CD4-positive, alpha-beta T cell treated with Interleukin-1 beta for 1 hour (primary cell): ENCODE measurements at places on chromosomes 2 and 18.
A peak's percentile ranks its signal among the peaks of the same experiment; 100 is the strongest.

GRCh38 chr2:148876595-148877402, 1.8 kb downstream of the KIF5C start:
- peak; percentile 54 for DNase-seq

DNA sequence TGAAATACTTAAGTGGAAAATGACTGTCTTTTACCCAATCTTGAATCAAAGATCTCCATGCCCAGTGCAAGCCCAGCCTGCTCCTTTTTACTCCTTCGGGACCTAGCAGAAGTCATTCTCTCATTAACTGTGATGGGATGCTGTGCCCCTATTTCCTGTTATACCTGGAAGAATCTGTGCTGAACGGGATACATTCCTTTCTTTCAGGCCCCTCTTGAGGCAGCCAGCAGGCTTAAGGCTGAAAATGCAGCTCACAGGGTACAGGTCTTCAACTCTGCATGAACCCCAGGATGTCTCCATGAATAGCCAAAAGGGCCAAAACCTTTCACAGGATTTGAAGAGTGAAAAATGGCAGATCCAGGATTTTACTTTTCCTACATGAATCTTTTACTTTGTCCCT, 784.8 kb upstream of the KLHL29 start:
- no peak for DNase-seq

DNA sequence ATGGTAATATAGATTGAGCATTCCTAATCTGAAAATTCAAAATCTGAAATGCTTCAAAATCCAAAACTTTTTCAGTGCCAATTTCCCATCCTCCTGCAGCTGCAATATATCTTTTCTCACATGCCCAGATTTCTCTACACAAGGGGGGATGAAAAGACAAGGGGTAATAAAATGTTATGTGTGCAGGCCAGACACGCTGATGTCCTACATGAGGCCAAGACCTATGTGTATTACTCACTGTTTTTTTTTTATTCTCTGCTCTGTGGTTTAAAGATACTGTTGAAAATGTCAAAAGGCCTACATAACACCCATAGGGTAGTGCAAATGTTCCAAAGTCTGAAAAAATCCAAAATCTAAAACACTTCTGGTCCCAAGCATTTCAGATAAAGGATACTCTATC, 41.2 kb upstream of the CWC22 start:
- DNase-seq: no peak

DNA sequence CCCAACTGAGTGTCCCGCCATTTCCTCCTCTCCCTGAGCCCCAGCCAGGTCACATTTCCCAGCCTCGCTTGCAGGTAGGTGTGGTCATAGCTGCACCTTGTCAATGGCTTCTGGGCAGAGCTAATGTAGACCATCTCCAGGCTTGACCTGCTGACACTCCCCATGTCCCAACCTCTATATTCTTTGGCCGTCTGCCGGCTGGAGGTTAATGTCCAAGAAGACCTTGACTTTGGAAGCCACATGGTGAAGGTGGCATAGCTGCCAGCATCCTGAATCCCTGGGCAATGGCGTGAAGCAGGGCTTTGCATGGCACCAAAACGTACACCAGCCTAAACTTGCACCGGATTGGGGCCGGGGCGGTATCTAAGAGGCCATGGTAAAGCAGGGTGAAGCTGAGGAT, 88.3 kb downstream of the SPP2 start:
- DNase-seq: no peak

GRCh38 chr2:23689891-23690290, 237.0 kb downstream of the ATAD2B start:
- no peak for DNase-seq

- no peak for DNase-seq
Observed at GRCh38 chr18:55269622-55270021, 310.4 kb upstream of the CCDC68 start.

DNA sequence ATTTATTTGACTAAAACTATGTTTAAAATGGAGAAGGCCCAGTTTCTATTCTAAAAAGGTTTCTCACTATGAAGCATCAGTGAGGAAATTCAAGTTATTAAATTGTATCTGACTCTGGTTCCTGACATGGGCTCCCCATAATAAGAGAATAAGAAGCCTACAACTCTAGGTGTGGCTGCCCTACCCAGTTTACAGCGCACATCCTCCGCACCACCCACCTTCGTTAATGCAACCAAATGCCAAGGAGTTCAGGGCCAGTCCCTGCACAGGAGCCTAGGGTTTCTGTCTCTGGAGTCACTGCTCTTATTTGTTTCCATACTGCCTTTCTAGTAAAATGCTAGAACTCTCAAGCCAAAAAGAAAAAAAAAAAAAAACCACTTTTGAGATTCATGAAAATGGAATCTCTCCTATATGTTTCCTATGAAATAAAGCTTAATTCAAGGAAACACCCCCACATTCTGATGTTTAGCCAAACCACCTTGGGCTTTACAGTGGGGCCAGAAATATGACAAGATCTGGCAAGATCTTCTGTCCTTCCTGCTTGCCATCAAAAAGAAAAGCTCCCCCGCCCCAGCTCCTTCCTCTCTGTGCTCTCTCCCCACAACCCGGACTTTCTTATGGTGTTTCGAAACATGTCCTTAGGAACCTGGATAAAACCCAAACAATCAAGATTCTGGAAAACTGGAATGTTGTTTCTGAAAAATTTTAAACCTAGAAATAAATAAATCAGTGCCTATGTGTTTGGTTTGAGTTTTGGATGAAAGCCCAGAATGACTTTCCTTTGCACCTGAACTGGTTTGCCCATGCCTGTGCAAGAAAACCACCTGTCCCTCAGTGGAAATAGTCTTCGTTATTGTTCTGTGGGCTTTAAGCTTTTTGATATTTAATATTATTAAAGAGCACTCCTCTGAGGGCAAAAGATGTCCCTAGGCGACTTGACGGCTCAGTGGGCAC, 136.7 kb downstream of the SP3 start:
- DNase-seq: no peak

- no peak for DNase-seq
Observed at GRCh38 chr2:134532537-134532936, 186.3 kb downstream of the TMEM163 start.

DNA sequence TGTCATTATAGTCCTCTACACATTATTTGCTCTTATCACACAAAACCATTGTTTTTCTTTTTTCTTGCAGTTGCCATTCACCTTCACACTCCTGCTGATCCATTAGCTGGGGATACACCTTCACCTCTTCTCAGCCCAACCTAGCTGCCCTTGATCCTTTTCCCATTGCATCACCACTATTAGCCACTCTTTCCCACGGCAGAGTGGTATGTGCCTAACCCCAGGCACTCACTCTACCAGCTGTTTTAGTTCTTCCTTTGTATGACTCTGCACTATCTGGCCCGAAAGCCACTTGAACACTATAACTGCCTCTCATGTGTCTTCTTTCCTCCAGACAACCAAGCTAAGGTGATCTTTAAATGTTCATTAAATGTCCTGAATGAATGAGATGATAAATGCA, 145.4 kb upstream of the PIK3C3 start:
- DNase-seq: no peak

GRCh38 chr2:152682663-152683062, 34.6 kb downstream of the PRPF40A start:
- DNase-seq: no peak

GRCh38 chr18:51044928-51045585, 15.0 kb downstream of the SMAD4 start:
- DNase-seq: no peak

DNA sequence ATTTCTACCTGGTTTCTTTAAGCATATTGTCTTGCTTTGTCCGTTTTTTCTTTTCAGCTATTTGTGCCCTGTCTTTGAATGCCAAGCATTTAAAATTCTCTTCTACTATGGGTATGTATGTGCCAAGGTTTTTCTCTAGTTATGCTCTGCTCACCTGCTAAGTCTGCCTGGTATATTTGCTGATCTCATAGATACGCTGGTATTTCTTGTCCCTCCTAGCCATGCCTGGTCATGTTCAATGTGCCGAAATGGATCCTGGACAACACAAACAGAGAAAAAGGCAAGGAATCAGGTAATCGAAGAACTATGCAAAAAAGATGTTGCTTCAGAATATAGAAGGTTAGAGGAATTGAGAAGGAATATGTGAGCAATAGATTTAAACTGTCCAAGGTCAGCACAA, 14.9 kb upstream of the KDM3A start:
- DNase-seq: no peak
